ENCODE measurements at places on chromosomes 2 and 18.
A peak's percentile ranks its signal among the peaks of the same experiment; 100 is the strongest.

DNA sequence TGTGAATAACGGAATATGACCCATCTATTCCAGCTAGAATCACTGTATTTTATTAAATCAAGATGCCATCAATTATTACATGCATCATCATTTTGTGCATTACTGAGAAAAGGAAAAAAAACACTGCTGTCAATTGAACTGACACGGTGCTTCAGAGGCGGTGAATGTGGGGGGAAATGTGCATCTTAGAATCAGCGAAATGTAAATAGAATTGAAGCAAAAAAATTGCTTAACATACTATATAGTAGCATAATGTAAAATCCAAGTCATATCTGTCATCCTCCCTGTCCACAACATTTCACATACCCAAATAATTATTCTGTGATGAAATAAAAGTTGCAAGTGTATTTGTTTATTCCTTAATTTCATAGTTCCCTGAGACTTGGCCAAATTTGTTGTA lies 84.6 kb downstream of the PRKRA start:
- no peak for DNase-seq

DNA sequence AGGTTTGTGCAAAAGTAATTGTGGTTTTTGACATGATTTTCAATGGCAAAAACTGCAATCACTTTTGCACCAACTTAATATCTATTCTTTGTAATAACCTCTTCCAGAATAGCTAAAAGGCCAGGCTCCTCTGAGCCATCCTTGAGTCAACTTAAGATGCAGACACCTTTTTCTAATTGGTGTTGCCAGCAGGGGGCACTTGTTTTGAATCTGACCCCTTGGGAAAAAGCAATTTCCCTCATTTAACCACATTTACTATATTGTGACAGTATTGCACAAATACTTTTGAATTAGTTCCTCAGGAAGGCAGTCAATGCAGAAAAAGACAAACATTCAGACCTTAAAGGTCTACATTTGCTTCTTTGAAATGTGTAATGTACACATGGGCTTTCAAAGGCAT lies 78.6 kb upstream of the GALNT5 start:
- no peak for DNase-seq

- DNase-seq = no peak
These were observed 278.9 kb downstream of the TSN start for GRCh38 chr2:122034344-122034743.

DNA sequence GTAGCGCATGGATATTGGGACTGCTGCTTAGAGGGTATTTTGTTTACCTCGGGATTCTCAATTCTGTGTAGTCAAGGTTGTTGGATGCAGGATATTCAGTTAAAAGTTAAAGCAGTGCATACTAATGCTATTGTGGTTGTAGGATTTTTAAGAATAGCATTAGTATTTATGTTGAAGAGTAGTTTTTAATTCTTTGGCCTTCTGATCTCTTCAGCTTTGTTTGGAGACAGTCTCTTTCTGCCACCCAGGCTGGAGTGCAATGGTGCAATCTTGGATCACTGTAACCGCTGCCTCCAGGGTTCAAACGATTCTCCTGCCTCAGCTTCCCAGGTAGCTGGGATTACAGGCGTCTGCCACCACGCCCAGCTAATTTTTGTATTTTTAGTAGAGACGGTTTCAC lies 1.5 kb downstream of the RHBDD1 start:
- no peak for DNase-seq

- DNase-seq = no peak
These were observed 474.6 kb downstream of the EPHA4 start for GRCh38 chr2:221097568-221097915.

GRCh38 chr2:60551240-60552077 lies 2.0 kb downstream of the BCL11A start:
- DNase-seq = peak; percentile 64

- no peak for DNase-seq
These were observed 1.6 kb upstream of the TMEM37 start for GRCh38 chr2:119430023-119430498.

GRCh38 chr2:230680463-230681170 lies 32.0 kb upstream of the CAB39 start:
- DNase-seq = no peak
